Hippocampal formation (tissue), 2 donors: ENCODE measurements at places on chromosomes 6 and 20.

GRCh38 chr20:19260412-19261090 is 48.1 kb downstream of the SLC24A3 start:
- no peak for DNase-seq

DNA sequence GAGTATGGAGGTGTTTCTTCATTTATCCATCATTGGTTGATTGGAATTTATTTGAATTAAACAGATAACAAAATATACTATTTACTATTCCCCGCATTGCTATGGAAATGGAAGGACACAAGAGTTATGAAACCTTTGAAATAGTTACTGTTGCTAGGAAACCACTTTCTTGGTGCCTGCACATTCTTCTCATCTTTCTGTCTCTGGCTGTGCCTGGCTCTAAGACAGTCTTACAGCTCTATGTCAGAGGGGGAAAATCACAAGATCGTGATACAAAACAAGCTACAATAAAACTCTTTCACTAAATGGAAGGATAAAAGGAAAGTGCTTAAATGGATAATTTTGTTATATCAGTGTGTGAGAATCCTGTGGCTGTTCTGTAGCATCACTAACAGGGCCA is 453.0 kb downstream of the LMBRD1 start:
- peak; percentile 6 for DNase-seq

GRCh38 chr6:116072368-116072767 is 11.7 kb upstream of the FRK start:
- DNase-seq: no peak

GRCh38 chr6:56685994-56686393 is 43.3 kb upstream of the DST start:
- DNase-seq: no peak

DNA sequence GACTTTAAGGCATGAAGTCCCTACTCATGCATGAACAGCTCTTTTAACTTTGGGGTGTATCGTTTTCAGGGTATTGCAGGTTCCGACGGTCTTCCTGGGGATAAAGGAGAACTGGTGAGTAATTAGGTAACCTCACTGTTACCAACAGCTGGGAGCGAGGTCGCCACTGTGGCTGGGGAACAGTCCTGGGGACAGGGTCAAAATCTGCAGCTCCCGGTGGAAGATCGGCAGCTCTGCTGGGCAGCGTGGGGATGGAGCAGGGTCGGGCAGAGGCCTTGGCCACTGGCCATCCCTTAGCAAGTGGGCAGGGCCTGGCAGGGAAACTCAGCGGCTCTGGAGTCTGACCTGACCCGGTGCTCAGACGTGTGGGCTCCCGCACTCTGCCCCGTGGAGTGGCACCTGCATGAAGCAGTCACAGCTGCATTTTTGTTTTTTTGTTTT is 16.1 kb downstream of the COL9A3 start:
- DNase-seq: no peak

- no peak for DNase-seq
These were observed 46.5 kb downstream of the SOBP start for GRCh38 chr6:107536180-107536961.

DNA sequence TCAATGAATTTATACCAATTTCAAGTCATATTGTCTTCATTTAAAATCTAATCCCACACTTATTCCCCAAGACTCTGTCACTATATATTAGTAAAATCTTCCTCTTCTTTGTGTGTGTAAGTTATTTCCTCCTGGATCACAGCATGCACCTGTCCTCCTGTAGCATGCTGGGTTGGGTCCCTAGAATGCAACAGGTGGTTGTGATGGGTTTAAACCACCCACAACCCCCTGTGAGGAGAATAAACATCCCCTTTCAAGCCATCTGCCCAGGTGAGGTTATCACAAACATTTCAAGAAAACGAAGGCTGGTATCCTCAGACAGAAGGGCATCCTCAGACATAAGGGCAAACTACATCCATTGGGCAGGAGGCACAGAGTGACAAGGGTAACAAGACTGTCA is 26.4 kb downstream of the DZANK1 start:
- no peak for DNase-seq
